ENCODE measurements at places on chromosomes 5 and 9.

GRCh38 chr9:33751536-33752129, 43.7 kb upstream of the PRSS3 start:
- no peak for DNase-seq

- no peak for DNase-seq
Observed at GRCh38 chr9:6186691-6187090, 28.9 kb upstream of the IL33 start.

- no peak for DNase-seq
Observed at GRCh38 chr5:172680921-172681320, 39.9 kb downstream of the NEURL1B start.

DNA sequence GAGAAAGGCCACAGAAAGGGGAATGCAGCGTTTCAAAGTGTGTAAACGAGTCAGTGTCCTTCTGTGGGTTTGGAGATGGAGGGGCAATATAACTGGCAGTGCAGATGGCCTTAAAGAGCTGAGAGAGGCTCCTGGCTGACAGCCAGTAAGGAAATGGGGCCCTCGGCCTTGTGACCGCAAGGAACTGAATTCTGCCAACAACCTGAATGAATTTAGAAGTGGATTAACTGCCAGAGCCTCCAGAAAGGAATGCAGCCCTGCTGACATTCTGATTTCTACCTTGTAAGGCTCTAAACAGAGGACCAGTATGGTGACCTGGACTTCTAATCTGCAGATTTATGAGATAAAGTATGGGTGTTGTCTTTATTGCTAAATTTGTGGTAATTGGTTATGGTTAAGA, 17.5 kb upstream of the NREP start:
- DNase-seq, result no peak

DNA sequence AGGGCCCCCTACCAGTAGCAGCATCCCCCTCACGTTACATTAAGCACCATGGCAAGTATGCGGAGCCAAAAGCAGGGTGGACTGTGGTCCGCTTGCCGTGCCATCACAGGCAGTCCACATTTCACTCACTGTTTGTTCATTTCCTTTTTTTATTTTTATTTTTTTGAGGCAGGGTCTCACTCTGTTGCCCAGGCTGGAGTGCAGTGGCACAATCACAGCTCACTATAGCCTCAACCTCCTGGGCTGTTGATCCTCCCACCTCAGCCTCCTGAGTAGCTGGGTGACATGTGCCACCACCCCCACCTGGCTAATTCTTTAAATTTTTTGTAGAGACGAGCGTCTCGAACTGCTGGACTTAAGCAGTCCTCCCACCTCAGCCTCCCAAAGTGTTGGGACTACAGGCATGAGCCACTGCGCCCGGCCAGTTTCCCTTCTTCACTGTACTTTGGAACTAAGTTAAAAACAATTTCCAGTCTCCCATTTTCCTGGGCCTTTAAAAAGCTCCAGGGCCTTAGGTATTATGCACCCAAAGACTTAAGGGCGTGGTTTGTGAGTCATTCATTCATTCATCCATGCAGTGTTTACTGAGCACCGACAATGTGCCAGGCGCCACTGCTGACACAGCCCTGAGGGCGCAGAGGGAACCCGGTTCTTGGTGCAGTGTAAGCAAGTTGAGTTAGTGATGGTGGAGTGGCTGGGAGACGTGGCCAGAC, 19.9 kb downstream of the PRRX2 start:
- DNase-seq, result no peak

DNA sequence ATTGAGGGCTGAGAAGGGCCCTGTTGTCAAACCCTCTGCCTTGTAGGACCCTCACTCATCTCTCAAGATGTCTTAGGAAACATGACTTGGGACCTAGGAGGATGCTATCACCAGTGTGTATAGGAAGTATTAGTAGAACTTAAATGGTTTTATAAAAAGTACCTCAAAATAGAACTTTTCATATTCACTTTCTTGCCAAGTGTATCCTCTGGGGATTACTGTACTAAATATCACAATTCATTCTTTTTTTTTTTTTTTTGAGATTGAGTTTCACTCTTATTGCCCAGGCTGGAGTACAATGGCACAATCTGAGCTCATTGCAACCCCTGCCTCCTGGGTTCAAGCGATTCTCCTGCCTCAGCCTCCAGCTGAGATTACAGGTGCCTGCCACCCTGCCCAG, 56.2 kb downstream of the ARHGEF28 start:
- DNase-seq, result no peak

DNA sequence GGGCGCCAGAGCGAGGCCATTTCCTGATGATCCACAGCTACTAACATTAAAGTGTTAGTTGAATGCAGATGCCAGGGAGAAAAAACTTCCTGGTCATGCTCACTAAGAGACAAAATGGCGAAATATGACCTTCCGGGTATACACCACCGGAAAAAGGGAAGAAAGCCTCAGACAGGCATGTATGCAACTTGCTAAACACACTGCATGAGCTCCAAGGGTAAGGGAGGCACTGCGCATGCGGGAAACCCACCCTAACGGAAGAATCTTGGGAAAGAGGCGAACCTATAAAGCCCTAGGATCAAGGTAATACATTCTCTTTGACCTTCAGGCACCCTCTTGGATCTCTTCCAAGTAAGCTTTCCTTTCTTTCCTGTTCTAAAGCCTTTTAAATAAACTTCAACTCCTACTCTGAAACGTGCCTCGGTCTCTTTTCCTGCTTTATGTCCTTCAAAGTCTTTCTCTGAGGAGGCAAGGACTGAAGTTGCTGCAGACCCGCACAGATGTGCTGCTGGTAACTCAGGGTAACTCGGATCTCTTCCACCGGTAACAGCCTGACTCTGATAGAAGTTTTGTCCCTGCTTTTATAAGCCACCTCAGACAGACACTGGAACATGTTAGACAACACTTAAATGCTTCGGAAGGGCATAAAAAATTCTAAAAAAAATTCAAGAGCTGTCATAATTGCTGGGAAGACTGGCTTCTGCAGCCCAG, 64.9 kb downstream of the DTWD2 start:
- DNase-seq, result no peak

GRCh38 chr5:7629561-7629960, 221.4 kb downstream of the CFAP90 start:
- DNase-seq, result peak; percentile 50

- no peak for DNase-seq
Observed at GRCh38 chr5:77016962-77017361, 13.2 kb upstream of the AGGF1 start.

GRCh38 chr5:146026307-146027010, 78.9 kb downstream of the PLAC8L1 start:
- DNase-seq, result no peak

DNA sequence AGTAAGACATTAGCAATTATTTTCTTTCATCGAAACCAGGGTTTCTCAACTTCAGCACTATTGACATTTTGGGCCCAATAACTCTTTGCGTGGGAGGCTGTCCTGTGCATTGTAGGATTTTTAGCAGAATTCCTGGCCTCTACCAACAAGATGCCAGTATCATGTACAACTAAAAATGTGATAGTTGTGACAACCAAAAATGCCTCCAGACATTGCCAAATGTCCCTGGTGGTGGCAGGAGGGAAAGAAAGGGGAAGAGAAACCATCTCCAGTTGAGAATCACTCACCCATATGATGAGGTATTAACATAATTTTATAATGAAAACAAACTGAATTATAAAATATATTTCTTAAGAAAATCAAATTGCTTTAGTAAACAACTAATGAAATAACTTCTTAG, 406.1 kb downstream of the RAB3C start:
- no peak for DNase-seq

DNA sequence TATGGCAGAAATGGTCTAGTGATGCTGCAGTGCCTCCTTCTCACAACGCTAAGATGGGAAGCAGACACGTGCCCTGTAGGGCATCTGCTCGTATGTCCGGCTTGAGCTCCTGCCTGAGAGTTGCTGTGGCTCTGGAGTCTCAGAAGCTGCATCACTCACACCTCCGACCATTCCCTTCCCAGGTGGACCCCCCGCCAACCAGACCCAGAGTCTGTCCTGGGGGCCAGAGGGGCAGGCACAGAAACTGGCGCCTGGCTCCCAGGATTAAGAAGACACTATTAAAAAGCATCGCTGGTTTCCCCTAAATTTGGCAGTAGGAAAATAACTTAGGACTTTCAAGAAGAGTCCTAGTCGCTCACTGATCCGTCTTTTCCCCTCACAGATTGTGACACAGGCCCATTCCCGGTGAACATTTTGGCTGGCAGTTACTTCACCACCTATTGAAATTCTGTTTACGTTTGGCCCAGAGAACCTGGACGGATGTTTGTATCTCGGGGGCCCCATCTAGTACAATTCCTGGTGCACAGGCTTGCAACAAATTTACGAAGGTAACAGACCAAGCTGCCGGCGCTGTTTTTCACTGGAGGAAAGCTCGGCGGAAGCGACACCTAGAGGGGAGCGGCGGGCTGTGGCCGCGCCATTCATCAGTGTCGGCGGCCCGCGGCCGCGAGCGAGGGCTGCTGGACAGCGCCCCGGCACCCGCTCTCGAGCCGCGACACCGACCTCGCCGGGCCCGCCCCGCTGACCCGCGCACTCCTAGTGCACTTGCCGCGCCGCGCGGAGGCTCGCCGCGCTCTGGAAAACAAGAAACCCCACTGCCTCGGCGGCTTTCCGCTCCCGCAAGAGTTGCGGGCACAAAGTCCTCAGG, 1.6 kb downstream of the FSTL4 start:
- DNase-seq, result no peak

GRCh38 chr9:124520206-124520596, 13.0 kb upstream of the NR5A1 start:
- no peak for DNase-seq

DNA sequence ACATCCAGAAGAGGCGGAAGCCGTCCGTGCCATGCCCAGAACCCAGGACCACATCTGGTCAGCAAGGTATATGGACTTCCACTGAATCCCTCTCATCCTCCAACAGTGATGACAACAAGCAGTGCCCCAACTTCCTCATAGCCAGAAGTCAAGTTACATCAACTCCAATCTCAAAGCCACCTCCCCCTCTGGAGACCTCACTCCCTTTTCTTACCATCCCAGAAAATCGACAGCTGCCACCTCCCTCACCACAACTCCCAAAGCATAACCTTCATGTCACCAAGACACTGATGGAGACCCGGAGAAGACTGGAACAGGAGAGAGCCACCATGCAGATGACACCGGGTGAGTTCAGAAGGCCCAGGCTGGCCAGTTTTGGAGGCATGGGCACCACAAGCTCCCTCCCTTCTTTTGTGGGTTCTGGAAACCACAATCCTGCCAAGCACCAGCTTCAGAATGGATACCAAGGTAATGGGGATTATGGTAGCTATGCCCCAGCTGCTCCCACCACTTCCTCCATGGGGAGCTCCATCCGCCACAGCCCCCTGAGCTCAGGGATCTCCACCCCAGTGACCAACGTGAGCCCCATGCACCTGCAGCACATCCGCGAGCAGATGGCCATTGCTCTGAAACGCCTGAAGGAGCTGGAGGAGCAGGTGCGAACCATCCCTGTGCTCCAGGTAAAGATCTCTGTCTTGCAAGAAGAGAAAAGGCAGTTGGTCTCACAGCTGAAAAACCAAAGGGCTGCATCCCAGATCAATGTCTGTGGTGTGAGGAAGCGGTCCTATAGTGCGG, 130.3 kb upstream of the DMRT1 start:
- DNase-seq, result no peak

DNA sequence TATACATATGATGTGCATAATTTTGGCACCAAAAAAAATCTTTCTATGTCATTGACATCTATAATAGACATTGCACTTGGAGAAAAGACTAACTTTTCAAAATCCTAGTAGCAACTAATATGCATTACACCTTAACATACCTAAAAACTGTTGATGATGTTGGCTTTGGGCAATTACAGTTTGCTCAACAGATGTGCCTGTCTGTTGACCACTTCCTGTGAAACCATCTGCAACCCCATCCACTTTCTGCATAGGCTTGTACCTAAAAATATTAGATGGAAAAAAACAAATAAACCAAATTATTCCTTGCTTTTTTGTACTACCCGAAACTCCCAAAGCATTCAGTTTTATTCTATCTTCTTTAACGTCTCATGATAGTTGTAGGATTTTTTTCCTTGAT, 248.6 kb downstream of the RFX3 start:
- DNase-seq, result no peak

DNA sequence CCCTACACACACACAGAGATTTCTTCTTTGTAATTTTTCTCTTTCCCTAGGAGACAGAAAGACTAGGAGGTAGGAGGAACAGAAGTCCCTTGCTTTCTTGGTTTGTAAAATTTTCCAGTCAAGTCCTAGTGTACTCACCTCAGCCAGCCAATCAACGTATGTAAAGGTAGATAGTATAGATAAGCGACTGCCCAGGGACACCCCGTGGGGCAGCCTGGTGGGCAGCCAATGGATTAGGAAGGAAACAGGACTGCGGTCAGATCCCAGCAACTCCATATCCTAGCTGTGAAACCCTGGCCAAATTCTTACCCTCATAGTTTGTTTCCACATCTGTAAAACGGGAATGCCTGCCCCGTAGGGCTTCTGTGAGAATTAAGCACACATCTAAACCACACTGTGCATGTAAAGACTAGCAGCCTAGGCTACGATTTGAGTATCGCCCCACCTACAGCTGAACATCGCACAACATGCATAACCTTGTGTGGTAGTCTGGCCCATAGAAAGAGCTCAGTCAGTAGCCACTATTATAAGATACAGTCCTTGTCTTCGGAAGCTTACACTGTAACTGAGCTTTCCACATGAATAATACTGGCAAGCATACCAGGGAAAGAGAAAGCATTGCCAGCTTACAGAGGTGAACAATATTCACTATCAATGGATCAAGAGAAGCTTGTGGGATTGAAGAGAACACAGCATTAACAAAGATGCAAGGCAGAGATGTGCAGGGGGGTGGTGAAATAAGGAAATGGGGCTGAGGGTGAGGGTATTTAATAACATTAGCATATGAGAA, 353.4 kb upstream of the PANK3 start:
- no peak for DNase-seq

DNA sequence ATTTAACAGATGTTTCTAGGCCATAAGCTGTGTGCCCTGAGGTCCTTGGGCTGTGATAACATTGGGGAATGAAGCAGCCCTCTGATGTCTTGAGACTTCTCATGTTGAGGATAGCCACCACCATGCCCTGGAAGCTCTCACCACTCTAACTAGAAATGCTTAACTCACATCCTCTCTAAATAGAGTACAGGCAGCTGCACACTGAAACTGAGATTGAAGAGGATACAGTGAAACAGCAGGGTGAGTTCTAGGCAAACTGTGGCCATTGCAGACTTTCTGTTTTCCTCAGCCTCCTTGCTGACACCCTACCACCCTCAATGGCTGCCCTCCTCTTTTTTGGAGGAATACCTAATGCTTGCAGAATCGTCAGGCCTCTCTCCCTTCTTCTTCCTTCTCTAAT, 22.4 kb downstream of the UTP15 start:
- no peak for DNase-seq

All from NCI-H2171 (cell line).